Activated CD8-positive, alpha-beta T cell treated with anti-CD3 and anti-CD28 coated beads, Interleukin-2, amount 10 ng/mL, durations not matched to agents 7 days and 5 days (primary cell): ENCODE measurements at places on chromosomes 7 and 10. TPM values are rescaled to one million over a fixed set of nuclear protein-coding genes. Genes with fewer than 3 reads are reported as not detected.

DNA sequence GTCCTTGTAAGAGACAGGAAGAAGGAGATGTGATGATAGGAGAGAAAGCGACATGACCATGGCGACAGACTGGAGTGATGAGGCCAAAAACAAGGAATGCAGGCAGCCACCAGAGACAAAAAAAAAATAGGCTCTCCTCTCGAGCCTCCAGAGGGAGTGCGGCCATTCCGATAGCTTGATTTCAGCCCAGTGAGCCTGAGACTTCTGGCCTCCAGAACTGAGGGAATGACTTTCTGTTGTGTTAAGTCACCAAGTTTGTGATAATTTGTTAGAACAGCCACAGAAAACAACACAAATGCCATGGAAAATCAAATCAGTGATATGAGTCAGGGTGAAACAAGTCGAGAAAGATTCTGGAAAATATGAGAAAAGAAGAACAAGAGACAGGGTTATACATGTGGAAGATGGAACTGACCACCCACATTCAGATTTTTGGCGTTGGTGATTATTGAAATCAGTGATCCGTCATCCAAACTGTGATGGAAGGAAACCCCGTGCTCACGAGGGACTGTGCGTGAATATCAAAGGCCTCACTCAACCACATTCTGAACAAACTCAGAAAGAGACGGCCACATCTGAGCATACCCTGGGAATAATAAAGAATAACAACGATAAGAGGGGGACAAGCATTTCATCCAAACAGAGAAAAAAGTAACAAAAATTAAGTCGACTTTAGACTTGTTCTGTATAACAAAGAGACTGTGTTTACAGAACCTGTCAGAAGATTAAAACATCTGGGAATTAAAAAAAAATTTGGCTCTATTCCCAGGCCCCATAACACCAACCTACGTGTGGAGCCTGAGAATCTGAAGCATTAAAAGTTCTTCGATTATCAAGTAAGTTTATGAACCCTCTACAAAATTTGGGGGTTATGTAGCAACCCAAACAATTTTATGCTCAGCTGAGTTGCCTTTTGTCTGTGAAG lies 72.1 kb downstream of the EEPD1 start:
- no peak for DNase-seq

DNA sequence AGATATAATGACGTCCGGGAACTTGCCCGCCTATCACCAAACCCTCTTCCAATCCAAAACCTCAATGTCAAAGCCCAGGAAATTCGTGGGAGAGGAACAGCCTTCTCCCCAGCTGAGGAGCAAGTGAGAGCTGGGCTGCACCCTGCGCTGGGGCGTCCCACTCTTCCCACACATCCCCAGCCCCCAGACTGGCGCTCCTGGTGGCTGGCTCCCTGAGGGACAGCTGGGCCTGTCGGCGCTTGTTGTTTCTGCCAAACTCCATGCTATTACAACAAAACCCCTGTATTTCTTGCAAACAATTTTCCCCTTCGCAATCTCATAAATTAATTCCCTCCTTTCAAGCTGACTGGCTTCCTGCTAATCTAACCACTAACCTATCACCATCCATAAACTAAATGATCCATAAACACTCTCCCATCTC lies 53.0 kb downstream of the GRID1 start:
- no peak for DNase-seq

DNA sequence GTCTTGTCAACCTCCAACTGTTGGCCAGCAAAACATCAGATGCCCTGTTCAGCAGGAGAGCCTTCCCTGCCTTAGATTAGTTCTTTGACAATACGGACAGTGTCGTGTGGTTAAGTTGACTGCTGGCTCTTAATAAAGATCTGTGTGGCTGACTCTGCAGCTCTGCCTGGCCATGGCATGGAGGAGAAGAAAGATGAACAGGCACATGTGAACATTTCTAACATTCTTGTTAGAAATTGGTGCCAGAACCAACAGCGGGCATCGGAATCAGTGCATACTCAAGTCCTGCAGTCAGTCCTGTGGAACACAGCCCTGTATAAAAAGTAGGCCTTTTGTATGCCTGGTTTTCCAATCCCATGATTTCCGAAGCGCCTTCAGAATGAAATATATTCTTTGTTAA lies 455.6 kb downstream of the POM121L12 start:
- DNase-seq: no peak

Gene RNF32
- 1.4 TPM for total RNA-seq

Gene ACHE
- total RNA-seq: not detected

Gene PDIA4
- 90.6 TPM for total RNA-seq

Gene MYPN
- not detected for total RNA-seq
